Vagina (tissue), 2 donors: ENCODE measurements at places on chromosomes 13 and 19. TPM values are rescaled to one million over a fixed set of nuclear protein-coding genes. Genes with fewer than 3 reads are reported as not detected.

The IFI30 gene
- total RNA-seq: 43.7 TPM

The FFAR3 gene
- total RNA-seq: not detected

The KDELR1 gene
- 90.8 TPM for total RNA-seq

The NOTCH3 gene
- total RNA-seq: 76.6 TPM

The CEACAM19 gene
- 7.1 TPM for total RNA-seq

The CYP4F3 gene
- 29.7 TPM for total RNA-seq

The CCL25 gene
- not detected for total RNA-seq

The ADM5 gene
- total RNA-seq: 2.7 TPM
